HL-60 (cell line): ENCODE measurements at places on chromosomes 12 and 14.
A peak's percentile ranks its signal among the peaks of the same experiment; 100 is the strongest.

GRCh38 chr12:6987956-6988553, 17.3 kb downstream of the EMG1 start:
- DNase-seq = no peak

GRCh38 chr14:97978341-97978740, 1181.2 kb downstream of the VRK1 start:
- DNase-seq = peak; percentile 5

- DNase-seq = peak; percentile 97
Observed at GRCh38 chr14:89720741-89721729, 233.5 kb downstream of the EFCAB11 start.

DNA sequence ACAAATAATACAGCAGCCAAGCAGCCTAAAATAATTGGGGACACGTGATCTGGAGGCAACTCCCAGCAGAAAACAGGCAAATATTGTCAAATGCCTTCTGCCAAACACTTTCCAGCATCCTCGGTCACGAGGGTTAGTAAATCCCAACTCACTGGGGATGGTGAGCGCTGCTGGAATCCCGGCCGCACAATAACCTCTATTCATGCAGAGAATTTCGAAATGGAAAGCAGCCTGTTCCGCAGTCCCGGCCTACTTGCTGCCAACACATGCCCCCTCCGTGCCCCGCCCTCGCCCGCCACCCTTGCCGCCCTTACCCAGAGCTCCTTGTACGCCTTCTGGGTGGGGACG, 62.2 kb downstream of the RFX4 start:
- no peak for DNase-seq

DNA sequence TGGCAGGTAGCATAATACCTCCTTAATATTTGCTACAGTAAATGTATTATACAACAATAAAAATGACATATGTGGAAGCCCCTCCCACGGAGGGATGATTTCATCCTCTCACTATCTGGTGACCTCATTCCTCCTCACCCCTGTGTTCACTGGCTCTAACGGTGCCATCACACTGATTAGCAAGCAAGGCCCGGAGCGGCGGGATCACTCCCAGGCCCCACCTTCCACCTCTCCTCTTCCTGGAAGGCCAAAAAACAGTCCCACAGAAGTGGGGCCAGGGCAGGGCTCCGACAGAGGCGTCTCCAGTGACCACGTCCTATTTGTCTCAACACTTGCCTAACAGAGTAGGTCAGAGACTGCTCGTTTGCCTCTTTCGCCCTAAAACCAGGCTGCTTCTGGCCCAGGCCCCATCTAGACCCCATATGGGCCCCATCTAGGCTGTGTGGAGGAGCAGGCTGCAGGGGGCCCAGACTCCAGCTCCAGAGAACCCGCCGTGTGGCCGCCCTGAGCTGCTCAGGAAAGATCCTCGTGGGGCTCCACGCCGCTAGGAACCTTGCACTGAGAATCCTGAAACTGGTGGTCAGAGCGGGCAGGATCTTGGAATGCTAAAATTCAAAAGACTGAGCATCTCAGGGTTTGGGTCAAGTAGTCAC, 3.7 kb downstream of the SELPLG start:
- DNase-seq = peak; percentile 54

DNA sequence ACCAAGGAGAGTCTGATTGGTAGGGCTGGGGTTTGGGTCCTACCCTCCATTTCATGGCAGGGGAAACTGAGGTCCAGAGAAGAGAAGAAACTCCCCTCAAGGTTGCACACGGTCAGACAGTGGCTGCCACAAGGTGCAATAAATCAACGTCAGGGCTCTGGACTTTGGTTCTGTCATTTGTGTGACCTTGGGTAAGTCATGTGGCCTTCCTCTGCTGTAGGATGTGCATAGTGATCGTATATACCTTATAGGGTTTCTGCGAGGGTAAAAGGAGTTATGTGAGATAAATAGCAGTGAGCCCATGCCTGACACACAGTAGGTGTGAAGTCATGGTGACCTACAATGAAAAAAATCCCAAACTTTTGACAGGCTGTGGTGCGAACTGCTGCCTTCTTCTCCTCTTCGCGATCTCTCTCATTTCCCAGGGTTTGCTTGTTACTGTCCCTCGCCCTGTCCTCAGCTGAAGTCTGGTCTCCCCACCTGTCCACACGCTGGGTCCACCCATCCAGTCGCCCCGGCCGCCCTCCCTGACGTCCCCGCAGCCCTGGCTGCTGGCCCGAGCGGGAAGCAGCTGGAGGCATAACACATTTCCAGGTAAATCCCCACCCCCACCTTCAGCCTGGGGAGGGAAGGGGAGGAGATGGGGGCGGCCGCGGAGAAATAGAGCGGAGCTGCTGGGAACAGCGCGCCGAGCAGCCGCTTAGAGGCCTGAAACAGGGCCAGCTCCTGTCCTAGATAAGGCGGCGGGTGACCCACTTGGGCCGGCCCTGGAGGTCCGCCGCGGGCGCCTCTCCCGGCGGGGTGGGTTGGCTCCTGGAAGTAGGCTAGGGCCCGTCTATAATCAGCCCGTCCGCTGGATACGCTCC, 1.8 kb upstream of the FAM222A start:
- no peak for DNase-seq

GRCh38 chr12:29612912-29613311, 115.4 kb upstream of the OVCH1 start:
- DNase-seq = no peak

GRCh38 chr14:50768680-50769079, 62.3 kb downstream of the NIN start:
- no peak for DNase-seq

GRCh38 chr14:44170556-44170955, 336.5 kb downstream of the FSCB start:
- no peak for DNase-seq

GRCh38 chr14:59944909-59945308, 25.0 kb downstream of the LRRC9 start:
- no peak for DNase-seq

GRCh38 chr12:57796996-57797395, 14.4 kb downstream of the TSFM start:
- no peak for DNase-seq

DNA sequence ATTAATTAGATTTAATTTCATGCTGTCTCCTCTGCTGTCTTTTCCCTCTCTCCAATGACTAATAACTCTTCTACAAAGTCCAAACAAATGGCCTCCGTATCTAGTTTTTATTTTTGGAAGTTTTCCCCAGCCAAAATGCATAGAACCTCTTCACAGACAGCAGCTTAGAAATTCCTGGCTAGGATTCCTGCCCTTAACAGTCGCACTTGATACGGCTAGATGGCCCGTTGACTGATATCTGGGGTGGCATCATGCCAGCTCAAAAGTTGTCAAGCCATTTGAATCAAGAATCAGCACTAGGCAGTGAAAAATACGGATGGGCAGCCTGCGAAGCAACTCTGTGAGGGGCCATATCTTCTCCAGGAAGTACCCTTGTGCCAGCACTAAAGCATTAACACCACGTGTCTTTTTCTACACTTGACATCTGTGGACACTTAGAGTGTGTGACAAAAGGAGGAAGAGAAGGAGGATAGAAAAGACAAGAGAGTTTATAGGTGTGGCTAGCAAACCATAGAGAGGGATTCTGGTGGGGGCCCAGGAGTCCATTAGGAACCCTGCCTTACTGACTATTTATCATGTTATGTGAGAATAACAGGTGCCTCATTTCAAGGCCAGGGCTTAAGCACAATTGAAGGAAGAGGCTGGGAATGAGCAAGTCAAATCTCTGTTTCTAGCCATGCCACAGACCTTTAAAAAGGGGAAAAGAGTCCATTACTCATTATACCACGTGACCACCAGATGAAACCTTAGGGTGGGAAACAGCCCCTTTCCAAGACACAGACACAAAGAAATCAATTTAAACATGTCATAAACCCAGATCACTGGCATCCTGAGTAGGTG, 39.2 kb upstream of the KRR1 start:
- DNase-seq = no peak

DNA sequence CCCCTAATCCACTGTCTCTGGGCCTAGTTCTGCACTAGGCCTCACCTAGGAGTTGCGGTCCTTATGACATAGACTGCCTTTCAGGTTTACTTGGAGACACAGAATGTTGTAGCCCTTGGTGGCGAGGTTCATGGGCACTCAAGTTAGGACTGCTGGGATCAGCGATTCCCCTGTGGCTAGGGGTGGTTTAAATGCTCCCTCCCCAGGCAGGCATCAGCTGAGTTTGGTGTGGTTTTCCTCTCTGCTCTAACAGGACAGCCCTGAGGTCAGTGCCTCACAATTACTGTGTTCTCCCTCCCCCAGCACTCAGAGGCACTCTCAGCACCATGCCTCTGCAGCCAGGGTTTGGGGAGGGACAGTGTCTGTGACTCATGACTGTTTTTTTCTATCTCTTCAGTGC, 22.2 kb upstream of the RDH16 start:
- DNase-seq = no peak

DNA sequence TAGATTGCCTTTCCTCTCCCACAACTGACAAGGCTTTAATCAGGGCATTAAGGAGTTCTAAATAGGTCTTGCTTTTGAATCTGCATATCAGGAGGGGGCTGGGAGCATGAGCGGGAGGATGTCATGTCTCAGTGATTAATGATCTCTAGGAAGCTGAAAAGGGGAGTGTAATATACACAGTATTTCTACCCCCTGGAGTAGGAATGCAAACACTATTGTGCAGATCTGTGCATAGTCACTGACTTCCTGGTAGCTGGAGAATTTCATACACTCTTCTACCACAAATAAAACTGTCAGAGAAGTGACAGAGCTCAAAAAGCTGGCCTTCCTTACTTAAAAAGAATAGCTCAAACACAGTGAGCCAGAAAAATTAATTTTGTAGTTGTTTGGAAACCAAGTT, 65.8 kb downstream of the RIC8B start:
- no peak for DNase-seq

GRCh38 chr14:25150934-25151790, 101.2 kb upstream of the STXBP6 start:
- DNase-seq = peak; percentile 26
